ENCODE measurements at places on chromosomes 5 and 9.

DNA sequence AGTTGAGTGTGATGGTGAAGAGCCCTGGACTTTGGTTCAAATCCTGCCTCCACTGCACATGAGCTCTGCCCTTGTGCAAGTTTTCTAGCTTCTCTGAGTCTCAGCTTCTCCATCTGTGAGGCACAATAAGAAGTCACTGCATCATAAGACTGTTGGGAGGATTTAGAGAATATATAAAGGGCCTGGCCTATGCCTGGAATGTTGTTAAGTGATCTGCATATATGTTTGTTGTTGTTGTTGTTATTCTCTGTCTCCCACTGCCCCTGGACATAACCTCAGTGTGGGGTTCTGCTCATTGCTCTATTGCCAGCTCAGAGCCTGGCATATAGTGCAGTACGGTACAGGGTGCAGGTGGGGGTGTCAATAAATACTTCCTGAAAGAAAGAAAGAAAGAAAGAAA, 40.3 kb upstream of the EEIG1 start:
- no peak for DNase-seq

GRCh38 chr5:111929867-111930266, 172.9 kb upstream of the NREP start:
- no peak for DNase-seq

DNA sequence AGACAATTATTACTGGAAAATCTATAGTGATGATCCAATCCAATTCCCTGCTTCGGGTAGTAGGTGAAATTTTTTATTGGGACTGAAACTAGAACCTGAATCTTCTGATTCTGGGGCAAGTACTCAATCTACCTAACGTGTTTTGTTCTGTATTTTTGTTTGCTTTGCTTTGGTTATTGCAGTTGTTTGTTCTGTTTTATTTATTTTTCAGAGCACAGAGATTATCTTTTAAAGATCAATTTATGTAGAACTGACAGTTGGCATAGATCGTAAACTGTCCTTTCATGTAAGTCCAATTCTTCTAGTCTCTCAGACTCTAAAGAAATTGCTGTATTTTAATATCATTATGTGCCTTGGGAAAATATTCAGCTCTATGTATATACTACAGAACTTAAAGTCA, 401.6 kb downstream of the ANXA1 start:
- no peak for DNase-seq

- DNase-seq: no peak
Observed at GRCh38 chr5:181131514-181131913, 545 bp upstream of the OR2V1 start.

DNA sequence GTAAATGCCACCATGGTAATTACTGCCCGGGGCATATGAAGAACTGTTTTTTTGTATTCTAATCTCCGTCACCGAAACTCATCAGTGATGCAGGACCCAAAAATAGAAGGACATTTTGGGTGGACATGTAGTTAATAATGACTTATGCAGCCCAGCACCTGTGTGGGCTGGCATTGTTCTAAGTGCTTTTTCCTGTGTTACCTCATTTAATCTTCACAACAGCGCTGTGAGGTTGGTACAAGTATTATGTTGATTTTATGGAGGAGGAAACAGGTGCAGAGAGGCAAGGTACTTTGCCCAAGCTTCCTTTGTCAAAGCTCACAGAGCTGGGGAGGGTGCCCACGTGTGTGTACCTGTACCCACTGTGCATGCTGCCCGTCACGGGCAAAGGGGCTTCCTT, 58.4 kb downstream of the DAPK1 start:
- no peak for DNase-seq

GRCh38 chr5:156482818-156483217, 155.9 kb downstream of the SGCD start:
- no peak for DNase-seq

DNA sequence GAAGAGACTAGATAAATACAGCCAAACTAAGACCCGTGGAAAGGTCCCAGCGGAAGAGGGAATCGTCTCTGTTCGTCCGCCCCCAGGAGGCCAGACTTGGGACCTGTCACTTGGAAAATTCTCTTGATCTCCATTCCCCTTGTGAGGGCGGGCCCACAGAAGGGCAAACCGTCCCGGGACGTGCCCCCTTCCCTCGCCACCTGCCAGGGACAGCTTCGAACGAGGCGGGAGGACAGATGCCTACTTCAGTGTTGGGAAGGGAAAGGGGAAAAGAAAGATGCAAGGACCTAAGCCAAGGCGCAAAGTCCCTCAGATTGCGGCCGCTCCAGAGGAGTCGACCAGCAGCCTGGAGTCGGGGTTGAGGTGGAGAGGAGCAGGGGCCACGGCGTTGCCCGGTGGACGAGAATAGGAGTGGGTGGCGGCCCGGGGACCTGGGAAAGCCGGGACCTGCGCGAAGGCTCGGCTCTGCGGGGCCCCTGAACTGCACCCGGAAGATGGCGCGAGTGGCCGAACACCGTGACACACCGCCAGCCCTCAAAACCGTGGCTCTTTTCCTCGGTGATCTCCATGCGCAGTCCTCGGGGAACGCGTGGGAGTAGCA, 4.4 kb upstream of the EBF1 start:
- DNase-seq: peak; percentile 78

- no peak for DNase-seq
Observed at GRCh38 chr9:134716067-134716466, 74.5 kb downstream of the COL5A1 start.

GRCh38 chr9:23502004-23502403, 324.0 kb downstream of the ELAVL2 start:
- DNase-seq: no peak

DNA sequence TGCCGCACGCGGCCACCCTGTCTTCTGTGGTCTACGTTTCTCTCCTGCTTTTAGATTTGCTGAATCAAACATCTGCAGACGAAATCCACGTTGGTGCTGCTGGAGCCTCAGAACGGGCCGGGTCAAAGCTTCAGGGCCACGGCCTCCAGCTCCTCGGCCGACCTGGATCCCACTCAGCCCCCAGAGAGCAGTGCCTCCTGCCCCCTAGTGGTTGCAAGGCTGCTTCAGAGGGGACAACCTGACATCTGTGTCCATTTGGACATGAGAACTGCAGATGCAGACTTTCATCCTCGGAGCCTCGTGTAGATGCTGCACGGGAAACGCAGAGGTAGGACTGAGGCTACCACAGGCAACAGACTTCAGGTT, 23.0 kb upstream of the SLC6A3 start:
- peak; percentile 43 for DNase-seq

GRCh38 chr5:36978196-36978595, 101.6 kb downstream of the NIPBL start:
- DNase-seq: no peak

- no peak for DNase-seq
Observed at GRCh38 chr5:151018846-151019245, 1.5 kb upstream of the GPX3 start.
